ENCODE measurements at places on chromosomes 11 and 22.

DNA sequence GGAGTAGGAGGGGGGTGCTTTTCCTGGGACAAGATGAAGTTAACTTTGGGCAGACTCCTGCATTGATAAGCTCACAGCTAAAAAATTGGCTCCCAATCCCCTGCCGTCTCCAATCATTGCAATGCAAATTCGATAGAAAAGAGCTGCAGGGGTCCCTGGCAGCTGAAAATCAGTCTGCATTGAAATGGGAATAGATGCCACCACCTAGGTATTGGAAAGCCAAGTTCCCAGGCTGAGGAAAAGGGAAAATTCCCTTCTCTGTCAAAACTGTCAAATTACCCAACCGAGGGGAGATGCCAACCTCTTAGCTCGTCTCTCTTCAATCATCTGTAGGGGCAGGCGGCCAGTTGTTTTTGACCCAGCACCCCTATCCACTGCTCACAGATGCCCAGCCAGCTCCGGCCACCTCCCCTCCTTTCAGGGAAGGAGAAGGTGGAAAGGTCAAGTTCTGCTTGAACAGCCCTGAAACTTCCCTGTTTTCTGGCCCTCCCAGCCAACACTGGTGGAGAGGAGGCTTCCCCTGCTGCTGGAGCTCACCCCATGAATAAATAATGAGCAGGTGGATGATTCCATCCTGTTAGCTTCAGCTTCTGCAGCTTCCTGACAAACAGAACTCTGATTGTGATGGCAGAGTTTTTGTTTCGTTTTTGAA is 916.3 kb downstream of the TBC1D22A start:
- DNase-seq = no peak

DNA sequence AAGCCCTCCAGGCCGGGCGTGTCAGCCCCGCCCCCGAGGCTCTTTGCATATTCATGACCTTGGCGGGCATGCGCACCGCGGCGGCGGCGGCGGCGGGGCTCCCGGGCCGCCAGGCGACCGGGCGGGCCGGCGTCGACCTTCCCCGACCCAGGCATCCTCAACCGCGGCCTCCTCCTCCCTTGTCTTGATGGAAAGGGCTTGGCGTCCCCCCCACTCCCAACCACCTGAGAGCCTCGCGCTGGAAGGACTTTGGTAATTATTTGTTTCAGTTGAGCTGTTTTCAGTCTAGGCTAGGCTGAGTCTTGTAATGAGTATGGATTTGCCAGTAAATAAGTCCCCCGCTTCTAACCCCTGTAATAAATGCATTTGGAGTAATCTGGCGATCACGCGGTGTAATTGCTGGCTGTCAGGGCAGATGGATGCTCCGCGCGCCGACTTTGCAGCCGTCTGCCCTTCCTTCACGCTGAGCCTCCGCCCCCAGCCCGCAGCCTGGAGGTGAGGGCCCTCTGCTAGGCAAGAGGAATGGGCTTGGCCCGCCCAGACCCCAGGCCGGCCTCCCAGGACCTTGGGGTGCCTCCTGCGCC is 25.2 kb downstream of the FLRT1 start:
- DNase-seq = peak; percentile 92

- no peak for DNase-seq
Measured at GRCh38 chr22:29641042-29641699, 37.7 kb downstream of the NF2 start.

DNA sequence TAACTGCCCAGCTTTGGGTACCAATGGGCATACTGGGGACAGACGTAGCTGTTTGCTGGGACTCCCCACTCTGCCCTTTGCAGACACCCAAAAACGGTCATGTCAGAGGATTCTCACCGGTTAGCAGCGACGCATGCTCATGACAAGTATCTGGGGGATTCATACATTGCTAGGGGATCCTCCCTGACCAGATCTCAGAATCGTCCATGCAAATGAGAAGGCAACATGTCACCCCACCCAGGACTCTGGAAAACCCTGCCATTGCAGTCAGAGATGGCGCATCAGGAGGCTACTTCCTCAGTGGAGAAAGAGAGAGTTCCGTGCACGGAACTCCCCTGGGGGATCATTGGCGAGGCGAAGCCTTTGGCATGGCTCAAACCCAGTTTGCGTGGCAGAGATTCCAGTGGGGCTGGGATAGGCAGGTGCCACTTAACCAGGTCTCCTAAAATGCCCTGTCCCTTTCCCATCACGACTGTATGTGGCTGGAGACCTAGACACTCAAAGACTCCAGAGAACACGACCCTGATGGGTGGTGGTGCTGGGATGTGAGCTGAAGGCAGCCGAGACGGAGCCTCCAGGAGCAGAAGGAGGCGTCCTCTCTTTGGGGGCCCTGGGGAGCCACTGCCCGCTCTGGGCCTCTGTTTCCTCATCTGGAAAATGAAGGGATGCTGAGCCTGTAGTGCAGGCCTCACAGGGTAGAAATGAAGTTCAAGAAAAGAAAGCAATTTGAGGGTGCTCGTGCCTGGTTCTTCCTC is 4.9 kb downstream of the RGL4 start:
- no peak for DNase-seq

GRCh38 chr11:61343792-61344745 is 11.0 kb downstream of the TKFC start:
- DNase-seq = no peak

DNA sequence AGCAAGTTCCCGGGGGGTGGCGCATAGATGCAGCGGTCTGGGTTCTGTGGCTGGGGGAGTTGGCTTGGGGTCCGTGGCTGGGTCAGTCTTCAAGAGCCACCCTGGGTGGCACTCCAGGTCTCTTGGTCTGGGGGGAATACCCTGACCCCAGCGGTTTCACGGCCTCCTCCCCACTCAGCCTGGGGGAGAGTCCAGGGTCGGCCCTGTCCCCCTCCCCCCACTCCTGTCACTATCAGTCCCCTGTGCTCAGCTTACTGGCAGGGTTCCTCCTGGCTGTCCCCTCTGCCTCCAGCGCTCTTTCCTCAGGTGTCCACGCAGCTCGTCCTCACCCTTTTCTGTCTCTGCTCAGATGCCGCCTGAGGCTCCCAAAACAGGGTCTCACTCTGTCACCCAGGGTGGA is 68.5 kb upstream of the PARVG start:
- DNase-seq = no peak

DNA sequence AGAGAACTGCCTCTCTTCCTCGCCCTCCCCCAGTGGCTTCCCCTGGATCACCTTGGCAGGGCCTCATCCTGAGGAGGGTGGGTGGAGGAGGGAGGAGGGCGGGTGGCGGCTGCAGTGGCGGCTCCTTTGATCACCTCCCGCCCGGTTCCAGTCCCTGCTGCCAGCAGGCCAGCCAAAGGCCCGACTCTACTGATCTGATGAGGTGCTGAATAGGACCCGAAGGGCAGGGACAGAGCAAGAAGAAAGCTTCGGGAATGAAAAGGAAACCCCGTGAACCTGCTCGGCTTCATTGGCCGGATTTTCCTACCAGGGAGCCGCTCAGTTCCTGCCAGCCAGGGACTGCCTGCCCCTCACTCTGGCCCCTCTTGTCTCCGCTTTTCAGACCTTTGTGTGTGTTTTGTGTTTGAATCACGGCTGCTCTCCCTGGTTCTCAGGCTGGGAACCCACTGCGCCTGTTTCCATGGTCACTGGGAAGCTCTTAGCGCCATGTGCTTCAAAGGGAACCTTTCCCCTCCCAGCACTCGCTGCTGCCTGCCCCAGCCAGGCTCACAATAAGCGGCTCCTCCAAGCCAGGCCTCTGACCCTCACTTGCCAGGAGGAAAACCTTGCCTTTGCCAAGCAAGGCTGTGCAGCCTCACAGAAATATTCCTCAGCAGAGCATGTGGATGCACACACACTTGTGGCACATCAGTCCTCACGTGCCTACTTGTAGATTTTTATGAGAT is 56.8 kb downstream of the C22orf31 start:
- DNase-seq = no peak

DNA sequence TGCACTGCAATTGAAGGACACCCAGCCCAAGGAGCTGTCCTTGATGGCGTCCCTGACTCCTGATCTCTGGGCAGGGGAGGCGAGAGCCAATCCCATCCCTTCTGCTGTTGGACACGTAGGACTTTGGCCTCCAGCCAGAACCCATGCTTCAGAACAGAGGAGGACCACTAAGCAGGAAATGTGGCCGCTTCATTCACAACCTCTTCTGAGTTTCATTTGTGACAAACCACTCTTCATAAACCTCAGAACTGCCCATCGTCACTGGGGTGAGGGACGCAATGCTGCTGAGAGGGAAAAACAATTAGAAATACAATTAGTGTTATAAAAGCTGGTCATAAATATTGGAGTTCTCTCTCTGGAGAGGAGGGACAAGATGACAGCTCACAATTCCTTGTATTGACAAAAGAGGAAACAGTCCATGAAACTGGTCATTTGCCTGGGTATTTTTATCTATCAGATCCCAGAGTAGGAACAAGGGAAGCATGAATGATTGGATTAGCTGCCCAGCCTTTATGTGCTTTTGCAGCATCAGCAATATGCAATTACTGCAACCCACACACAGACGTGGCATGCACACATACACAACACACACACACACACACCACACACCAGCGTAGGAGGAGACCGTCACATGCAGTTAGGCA is 216.5 kb upstream of the CADM1 start:
- no peak for DNase-seq

- no peak for DNase-seq
Measured at GRCh38 chr11:41458154-41458553, 1.3 kb downstream of the LRRC4C start.

- no peak for DNase-seq
Measured at GRCh38 chr22:50665212-50665611, 7.4 kb upstream of the SHANK3 start.

DNA sequence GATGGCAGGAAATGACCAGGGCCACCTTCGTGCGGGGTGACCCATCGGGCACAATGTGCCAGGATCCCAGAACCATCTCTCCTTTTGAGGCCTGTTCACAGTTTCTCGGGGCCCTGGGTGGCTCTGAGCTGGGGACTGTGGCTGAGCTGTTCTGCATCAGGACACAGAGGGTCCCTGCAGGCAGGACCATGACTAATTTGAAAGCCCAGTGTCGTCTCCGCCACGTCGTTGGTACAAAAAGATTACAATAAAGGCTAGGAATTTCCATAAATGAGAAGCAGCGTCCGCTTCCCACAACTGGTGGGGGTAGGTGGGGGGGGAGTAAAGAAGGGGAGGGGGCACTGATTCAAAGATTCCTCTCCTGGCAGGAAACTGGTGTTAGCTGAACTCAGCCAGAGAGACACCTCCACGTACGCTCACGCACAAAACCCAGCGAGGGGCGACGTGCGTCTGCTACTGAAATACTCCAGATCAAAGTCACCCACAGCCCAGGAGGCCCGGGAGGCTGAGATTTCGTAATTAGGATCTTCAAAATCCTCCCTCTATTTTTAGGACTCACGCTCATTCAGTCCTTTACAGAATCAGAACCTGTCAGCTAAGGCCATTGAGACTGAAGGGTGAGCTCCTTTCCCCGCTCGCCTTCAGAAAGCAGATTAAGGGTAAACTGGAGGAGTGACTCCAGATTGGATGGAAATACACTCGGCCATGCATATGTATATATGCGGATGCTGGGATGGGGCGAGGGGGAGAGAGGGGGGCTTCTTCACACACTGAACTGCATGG is 11.0 kb downstream of the MN1 start:
- no peak for DNase-seq

DNA sequence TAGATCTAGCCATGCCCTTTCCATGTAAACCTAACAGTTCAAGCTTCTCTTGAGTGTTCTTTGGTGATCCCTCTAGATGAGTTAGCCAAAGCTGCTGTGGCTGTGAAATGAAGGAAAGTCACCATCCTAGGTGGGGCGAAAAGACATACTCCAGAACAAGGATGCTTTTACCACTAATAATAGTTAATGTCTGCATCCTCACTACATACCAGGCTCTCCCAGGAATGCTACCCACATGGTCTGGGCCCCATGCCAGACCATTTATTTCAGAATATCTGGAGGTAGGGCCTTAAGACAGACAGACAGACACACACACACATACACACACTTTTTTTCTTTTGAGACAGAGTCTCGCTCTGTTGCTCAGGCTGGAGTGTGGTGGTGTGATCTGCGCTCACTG is 14.7 kb downstream of the ABTB2 start:
- no peak for DNase-seq

- DNase-seq = peak; percentile 62
Measured at GRCh38 chr11:114832532-114833125, 154.3 kb downstream of the NXPE2 start.

- peak; percentile 98 for DNase-seq
Measured at GRCh38 chr11:78339483-78339882, 78.1 kb downstream of the GAB2 start.

DNA sequence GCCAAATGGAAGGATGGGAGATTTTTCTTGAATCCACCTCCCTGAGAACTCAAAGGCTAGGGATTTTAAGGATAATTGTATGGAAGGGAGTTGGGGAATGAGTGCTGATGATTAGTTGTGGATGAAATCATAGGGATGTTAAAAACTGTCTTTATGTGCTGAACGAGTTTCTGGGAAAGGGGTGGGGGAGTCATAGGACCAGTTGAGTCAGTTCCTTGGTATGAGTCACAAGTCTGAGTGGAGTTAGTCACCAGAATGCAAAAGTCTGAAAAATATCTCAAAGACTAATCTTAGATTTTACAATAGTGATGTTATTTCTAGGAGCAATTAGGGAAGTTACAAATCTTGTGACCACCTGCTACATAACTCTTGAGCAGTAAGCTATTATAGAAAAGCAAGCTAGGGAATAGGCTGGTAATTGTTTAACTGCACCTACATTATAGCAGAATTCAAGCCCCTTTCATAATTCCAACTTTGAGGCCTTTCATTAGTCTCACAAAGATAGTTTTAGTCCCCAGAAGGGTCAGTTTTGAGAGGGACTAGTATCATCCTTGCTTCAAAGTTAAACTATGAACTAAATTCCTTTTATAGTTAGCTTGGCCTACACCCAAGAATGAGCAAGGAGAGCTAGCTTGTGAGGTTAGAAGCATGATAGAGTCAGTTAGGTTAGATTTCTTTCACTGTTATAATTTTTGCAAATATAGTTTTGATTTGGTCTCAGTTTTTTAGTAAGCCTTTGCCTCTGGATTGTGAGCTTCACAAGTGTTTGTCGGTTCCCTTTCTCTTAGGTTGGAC is 668.0 kb downstream of the ETS1 start:
- DNase-seq = no peak

- peak; percentile 64 for DNase-seq
Measured at GRCh38 chr11:88337987-88338668, 592 bp upstream of the CTSC start.

- DNase-seq = no peak
Measured at GRCh38 chr22:23685205-23685784, 5.5 kb upstream of the RGL4 start.

DNA sequence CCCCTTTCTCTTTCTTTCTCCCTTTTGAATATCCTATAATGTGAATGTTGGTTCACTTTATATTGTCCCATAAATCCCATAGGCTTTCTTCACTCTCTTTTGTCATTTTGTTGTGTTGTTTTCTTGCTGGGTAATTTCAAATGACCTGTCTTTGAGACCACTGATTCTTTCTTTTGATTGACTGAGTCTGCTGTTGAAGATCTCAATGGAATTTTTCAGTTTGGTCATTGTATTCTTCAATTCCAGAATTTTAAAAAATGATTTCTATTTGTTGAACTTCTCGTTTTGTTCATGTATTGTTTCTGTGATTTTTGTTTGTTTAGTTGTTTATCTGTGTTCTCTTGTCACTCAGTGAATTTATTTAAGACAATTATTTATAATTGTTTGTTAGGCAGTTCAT is 17.5 kb upstream of the FZD4 start:
- no peak for DNase-seq
